ENCODE measurements at places on chromosomes 1 and 21. TPM values are rescaled to one million over a fixed set of nuclear protein-coding genes. Genes with fewer than 3 reads are reported as not detected.

DNA sequence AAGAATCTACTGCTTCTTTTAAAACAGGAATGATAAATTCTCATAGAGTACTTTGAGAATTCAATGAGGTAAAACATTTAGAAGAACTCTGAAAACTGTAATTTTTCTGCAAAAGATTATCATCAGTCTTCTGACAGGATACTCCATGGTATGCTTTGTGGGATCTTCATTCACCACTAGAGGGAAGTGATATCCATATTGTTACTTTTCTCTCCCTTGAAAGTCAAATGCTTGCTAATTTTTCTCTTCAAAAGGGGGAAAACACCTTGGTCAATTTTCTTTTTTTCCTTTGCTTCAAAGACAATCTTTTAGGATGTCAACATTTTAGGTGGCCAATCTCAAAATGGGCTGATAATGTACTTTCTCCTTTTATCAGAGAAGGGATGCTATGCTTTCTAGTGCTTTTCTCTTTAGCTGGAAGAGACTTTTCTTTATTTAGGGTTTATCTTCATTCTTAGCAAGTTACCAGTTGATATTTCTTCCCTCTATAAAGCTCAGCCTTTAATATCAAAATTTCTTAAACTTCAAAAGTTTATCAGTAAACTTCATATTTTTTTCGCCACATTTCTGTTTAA, 95.5 kb downstream of the NEGR1 start:
- DNase-seq, result no peak

The LEFTY1 gene
- total RNA-seq, result not detected

DNA sequence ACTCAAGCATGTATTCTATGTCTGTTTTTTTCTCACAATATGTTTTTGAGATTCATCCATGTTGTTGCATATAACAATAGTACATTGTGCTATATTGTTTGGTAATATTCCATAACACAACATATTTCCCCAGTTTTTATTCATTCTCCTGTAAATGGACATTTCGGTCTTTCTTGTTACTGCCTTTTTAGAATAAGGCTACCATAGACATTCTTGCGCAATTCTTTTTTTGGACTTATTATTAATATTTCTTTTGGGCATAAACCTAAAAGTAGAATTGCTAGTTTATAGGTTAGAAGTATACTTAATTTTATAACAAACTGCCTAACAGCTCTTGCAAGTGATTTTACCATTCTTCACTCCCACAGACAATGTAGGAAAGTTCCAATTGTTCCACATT, 573.0 kb downstream of the ADGRL2 start:
- no peak for DNase-seq

The C4BPA gene
- total RNA-seq, result not detected

GRCh38 chr1:20695515-20695914, 22.3 kb downstream of the KIF17 start:
- no peak for DNase-seq

The VCAM1 gene
- total RNA-seq, result 2.1 TPM

The RCSD1 gene
- total RNA-seq, result 0.06 TPM

GRCh38 chr1:20282533-20282932, 8.1 kb upstream of the VWA5B1 start:
- DNase-seq, result no peak

DNA sequence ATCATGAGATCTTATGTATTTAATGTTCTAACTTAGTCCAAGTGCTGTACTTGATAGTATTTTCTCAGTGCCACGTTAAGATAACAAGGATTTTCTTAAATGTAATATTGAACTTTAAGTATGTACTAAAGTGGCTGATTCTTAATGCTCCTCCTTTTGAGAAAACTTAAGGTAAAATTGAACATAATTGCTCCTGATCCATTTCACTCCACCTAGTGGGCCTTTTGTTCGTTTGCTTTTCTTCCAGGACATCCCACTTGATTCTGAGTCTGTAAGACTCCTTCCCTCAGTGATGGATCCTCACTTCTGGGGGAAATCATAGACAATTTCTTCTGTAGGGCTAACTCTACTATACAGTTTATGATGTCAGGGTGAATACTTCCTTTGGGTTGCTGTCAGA, 173.1 kb downstream of the LMO4 start:
- no peak for DNase-seq

GRCh38 chr21:34092262-34092921, 19.0 kb downstream of the MRPS6 start:
- DNase-seq, result no peak
